ENCODE measurements at places on chromosomes 1 and 21.

- no peak for DNase-seq
These were observed 36.8 kb downstream of the VWA5B1 start for GRCh38 chr1:20327467-20327866.

- peak; percentile 16 for DNase-seq
These were observed 23.9 kb downstream of the FMO5 start for GRCh38 chr1:147201276-147201675.

- DNase-seq = peak; percentile 88
These were observed 11.8 kb downstream of the NHLH2 start for GRCh38 chr1:115829023-115829674.

GRCh38 chr1:226248091-226248490 is 24.6 kb downstream of the MIXL1 start:
- no peak for DNase-seq

- DNase-seq = no peak
These were observed 49.2 kb upstream of the LMO4 start for GRCh38 chr1:87279536-87279875.

GRCh38 chr21:32728848-32729247 is 1.0 kb upstream of the SYNJ1 start:
- no peak for DNase-seq

DNA sequence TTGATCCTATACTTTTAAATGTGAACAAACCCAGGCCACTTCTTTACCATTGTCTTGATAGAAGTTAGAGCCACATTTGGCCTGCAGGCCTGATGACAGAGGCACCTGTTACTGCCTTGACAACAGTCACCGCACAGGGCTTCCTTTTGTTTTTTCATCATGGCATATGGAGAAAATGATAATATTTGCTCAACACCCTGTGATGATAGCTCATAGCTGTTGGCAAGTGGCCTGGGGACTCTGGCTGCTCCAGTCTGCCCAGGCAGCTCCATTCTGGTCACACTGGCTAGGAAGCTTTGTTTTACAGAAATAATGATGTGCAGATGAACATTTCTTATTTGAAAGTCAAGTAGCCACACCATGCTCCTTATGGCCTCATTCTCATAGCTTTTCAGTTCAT is 89.6 kb upstream of the GPR88 start:
- no peak for DNase-seq

GRCh38 chr21:45571641-45572040 is 29.4 kb upstream of the SLC19A1 start:
- no peak for DNase-seq

DNA sequence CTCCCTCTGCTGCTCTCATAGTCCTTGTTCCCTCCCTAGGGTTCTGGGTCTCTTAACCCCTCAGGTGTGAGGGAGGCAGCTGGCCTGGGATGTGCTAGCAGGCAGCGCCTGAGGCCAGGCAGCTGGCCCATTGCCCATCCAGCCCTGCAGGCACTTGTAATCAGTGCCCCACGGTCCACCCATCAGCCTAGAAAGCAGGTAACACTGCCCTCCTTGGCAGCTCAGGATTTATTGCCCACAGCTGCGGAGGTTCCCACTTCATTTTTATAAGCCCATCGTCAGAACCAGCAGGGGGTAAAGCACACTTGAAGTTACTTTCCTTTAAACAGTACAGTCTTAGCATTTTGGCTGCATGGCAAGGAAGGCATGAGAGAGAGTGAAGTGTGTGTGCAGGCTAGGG is 70.6 kb downstream of the TMEM53 start:
- DNase-seq = peak; percentile 41

GRCh38 chr1:54488065-54488750 is 59.8 kb upstream of the ACOT11 start:
- peak; percentile 79 for DNase-seq

- no peak for DNase-seq
These were observed 5.0 kb upstream of the RNF19B start for GRCh38 chr1:32969566-32969965.

GRCh38 chr1:31595836-31596736 is 19.8 kb downstream of the TINAGL1 start:
- no peak for DNase-seq

DNA sequence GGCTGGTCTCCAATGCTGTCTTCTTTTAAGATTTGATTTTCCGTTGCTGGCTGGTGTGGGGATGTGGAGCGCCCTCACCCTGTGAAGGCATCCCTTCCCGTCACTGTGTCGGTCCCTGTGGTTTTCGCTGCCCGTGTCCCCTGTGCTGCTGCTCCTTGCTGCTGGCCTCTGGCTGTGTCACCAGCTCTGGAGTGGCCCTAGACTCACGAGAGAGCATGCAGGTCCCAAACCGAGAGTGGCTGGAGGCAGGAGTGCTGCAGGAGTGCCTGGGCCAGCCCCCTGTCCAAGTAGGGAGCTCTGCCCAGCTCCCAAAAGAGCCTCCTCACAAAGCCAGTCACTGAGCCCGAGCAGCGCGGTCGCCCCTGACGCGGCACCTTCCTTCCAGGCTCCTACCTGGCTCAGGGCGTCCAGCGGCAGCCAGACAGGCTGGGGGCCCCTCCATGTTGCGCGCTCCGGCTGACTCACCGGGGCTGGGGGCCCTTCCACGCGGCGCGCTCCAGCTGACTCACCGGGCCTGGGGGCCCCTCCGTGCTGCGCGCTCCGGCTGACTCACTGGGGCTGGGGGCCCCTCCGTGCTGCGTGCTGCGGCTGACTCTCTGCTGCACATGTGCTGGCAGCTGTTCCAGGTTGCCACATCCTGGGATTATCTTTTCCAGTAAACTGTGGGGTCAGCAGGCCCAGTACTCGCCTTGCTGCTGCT is 106.7 kb upstream of the COL6A1 start:
- DNase-seq = peak; percentile 87

DNA sequence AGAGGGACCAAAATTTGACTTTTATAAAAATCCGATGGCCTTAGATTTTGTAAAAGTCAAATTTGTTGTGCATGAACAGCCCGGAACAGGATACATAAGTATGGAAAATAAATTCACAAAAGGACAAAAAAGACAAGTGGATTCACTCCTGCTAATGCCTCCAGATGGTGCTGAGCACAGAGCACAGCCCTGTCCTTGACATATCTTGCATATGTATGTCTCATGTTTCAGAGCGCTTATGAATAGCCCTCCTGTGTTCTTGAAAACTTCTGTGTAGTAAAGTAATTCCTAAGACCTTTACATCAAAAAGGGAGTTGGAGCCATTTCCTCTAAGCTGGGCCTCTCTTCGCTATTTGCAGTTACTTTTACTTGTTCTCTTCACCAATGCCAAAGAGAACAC is 110.7 kb upstream of the RAB3GAP2 start:
- DNase-seq = no peak

DNA sequence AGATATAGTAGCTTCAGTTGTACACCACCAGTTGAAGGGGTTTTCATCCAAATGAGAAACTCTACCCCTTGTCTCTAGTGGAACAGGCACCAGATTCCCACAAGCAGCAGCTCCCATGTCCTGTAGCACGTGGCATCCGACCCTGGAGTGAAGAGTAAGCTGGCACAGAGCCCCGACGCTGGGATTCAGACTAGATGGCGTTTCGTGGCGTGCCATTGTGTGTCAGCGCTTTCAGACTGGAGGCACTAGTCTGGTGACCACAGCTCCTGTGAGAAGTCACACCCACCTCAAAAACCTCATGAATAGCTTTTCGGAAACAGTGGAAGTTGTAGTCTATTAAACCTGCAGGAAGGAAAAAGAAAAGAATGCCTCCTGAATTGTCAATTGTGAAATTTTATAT is 20.2 kb downstream of the RRAGC start:
- no peak for DNase-seq

GRCh38 chr1:178870944-178871343 is at the start of gene ANGPTL1:
Gene ANGPTL1, minus strand, starts transcription at chr1:178871077. Its CDS starts 5,301 bp downstream, at chr1:178865776.
- DNase-seq = no peak

DNA sequence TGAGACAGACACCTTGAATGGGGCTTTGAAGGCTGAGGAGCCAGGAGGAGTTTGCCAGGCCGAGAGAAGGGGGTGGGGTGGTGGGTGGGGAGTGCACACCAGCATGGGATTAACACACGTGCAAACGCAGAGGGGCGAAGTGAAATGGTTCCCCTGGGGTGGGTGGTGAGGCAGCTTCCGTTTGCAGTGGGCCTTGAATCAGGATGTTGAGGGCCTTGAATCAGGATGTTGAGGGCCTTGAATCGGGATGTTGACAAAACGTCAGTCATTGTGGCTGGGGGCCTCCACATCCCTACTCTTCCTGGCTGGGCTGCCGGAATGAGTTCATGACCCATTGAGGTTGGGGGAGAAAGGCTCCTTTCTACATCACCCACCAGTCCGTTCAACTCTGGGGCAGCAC is 16.6 kb downstream of the LDLRAP1 start:
- no peak for DNase-seq

GRCh38 chr1:187306710-187307415 is 478.1 kb downstream of the PLA2G4A start:
- peak; percentile 28 for DNase-seq

DNA sequence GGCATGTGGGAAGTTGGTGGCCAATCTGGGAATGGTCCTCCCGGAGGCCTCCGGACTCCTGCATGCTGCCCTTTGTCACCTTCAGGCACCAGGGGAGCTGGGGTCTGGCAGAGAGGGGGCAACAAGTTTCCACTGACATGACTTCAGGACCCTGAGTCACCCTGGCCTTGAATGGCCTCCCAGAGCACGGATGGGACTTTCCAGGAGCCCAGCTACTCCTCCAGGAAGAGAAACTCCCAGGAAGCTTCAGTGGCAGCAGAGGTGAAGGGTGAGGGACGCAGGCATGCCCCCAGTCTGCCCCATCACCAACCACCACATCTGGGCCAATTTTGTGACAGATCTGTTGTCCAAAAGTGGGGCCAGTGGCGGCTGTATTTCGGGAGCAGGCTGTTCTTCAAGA is 55.9 kb upstream of the WASF2 start:
- no peak for DNase-seq
